ENCODE measurements at places on chromosomes 12 and 14.

- DNase-seq, result no peak
Measured at GRCh38 chr12:47417121-47417520, 288.7 kb downstream of the RPAP3 start.

GRCh38 chr12:38508246-38508645 lies 191.7 kb downstream of the ALG10B start:
- DNase-seq, result no peak

GRCh38 chr12:21354641-21355040 lies 18.1 kb upstream of the IAPP start:
- no peak for DNase-seq

DNA sequence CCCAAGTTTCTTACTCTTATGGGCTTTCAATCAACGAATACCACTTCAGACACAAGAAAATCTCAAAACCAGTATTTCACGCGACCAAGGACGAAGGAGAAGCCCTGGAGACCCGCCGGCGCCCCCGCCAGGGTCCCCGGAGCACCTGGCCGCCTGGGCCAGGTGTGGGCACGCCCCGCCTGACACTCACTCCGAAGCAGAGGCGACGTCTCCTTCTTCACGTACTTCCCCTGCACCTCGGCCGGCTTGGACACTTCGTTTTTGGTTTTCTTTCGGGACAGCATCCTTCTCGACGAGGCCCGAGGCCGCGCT lies 466 bp downstream of the SAV1 start:
- DNase-seq, result no peak

DNA sequence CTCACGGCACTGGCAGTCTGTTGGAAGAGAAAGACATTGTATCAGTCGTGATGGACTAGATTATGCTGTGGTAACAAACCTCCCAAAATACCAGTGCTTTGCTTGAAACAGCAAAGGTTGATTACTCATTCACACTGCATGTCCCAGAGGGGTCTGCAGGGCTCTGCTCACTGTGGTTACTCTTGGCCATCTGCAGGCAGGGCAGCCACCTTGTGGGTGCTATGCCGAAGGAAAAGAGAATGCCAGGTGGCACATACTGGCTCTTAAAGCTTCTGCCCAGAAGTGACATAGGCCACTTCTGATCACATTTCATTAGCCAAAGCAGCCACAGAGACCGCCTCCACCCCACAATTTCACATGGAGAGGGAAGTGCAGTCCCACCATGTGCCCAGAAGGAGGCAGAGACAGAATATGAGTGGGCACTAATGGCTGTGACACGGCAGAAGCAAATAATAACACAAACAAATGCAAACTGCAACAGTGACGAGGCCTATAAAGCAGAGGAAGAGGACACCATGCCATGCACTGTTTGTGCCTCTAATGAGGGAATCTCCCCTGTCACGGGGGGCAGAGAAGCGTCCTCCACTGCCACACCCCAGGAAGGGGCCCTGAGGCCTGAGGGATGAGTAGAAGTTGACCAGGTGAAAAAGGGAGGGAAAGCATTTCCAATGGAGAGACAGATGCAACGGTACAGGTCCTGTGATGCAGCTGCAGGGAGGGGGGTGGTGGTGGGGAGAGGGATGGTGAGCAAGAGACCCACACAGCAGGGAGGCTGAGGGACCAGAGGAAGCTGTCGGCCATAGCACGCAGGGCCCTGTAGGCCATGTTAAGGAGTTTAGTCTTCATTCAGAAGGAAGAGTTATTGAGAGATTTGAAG lies 51.7 kb upstream of the KICS2 start:
- DNase-seq, result no peak

DNA sequence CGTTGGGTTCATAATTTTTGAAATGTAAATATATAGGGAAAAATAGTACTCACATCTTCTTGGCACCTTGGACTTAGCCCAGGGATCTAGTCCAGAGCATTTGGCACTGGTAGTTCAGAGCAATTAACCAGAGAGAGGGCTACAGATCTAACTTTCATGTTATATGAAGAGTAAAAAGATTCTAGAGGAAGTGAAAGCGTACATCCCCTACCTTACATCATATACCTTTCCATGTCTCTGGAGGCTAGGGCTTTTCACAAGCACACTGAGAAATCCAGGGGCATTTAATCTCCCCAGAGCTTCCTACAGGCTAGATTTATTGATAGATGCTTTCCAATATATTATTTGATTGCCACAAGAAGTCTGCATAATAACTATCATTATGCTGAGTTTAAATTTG lies 687.5 kb upstream of the FBXO33 start:
- DNase-seq, result no peak

GRCh38 chr12:39919790-39920189 lies 186.1 kb downstream of the SLC2A13 start:
- DNase-seq, result no peak

- DNase-seq, result no peak
Measured at GRCh38 chr12:39402922-39403321, 40.0 kb downstream of the KIF21A start.

DNA sequence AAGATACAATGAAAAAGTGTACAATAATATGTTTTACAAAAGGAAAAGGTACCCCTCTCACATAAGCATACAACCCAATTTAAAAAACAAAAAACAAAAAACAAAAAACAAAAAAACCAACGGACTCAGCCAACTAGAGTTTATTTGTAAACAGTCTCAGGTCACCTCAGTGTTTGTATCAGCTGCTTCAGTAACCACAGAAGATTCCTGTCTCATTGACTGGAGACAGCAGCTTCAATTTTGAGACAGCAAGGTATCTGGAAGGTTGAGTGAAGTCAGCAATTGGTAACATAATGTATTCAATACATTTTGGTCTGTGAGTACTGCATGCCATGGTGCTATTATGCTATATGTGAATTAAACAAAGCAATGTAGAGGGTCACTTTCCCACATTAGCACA lies 201.7 kb downstream of the AKAP6 start:
- DNase-seq, result no peak

DNA sequence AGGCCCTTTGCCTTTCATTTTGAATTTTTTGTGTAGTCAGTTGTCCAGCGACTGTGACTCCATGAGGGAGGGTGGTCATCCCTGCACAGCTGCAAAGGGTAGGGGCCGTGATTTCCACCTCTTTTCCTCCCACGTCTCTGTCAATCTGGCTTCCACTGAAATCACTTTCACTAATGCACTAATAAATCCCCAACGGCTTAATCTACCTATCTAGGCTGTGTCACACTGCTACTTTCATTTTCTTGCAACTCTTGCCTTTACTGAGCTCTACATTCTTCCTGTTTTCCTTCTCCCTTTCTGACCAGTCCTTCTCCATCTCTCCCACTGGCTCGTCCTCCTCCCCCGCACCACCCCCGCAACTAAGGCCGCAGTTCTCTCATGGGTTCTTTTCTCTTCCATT lies 212.3 kb upstream of the FOXN3 start:
- no peak for DNase-seq

GRCh38 chr12:24979976-24980730 lies 31.3 kb upstream of the BCAT1 start:
- no peak for DNase-seq

DNA sequence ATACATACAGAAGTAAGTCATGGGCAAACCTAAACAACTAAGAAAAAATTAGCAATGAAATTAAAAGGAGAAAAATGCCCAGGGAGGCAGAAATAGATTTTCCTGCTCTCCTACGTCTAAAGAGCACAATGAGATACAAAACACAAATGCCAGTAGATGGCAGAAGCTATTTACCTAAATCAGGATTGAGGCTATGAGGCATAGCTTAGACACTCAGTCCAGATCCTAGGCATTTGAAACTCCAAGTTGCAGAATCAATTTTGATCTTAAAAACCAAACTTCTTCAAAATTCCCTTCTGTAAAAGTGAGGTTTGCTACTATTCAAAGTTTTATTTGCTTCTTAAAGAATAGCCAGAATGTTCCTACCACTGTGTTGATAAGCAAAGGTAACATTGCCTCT lies 368.6 kb downstream of the DAD1 start:
- DNase-seq, result no peak
